ENCODE measurements at places on chromosomes 5 and 9. TPM values are rescaled to one million over a fixed set of nuclear protein-coding genes. Genes with fewer than 3 reads are reported as not detected.

RORB gene
- total RNA-seq: 0.02 TPM

SAXO1 gene
- not detected for total RNA-seq

GPR21 gene
- 0.50 TPM for total RNA-seq

TNC gene
- total RNA-seq: 0.05 TPM

C9orf43 gene
- total RNA-seq: 0.84 TPM

CNTFR gene
- total RNA-seq: not detected

ERCC8 gene
- 9.1 TPM for total RNA-seq

FIBCD1 gene
- not detected for total RNA-seq

SLC6A19 gene
- not detected for total RNA-seq

GLDC gene
- 1.7 TPM for total RNA-seq

SPEF2 gene
- total RNA-seq: 6.5 TPM

SVEP1 gene
- total RNA-seq: not detected

CDH6 gene
- not detected for total RNA-seq

CD14 gene
- total RNA-seq: 0.14 TPM

GPR150 gene
- total RNA-seq: 0.94 TPM

HTR4 gene
- total RNA-seq: not detected

All from activated naive CD4-positive, alpha-beta T cell treated with anti-CD3 and anti-CD28 coated beads for 36 hours (primary cell).